Sigmoid colon (tissue), 7 donors: ENCODE measurements at places on chromosomes 12 and 14. TPM values are rescaled to one million over a fixed set of nuclear protein-coding genes. Genes with fewer than 3 reads are reported as not detected.

GRCh38 chr12:42617622-42618021, 28.1 kb upstream of the PRICKLE1 start:
- DNase-seq: no peak

GRCh38 chr14:100660882-100661635, 65.6 kb upstream of the DLK1 start:
- DNase-seq: peak; percentile 84

DNA sequence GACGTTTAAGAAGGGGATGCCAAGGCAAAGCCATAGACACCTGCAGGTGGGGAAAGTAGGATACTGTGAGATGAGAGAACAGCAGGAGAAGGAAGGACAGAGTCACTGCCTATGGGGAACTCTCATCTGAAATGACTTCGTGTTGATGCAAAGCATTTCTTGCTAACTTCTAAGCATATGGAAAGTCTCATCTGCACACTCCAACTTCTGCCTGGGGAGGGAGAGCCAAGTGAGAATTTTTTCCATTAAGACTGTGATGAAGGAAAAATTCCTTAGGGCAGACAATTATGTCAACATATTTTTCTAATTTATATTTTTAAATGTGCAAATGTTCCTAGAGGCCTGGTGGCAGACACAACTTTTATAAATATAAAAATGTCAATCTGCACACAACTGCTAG, 115.3 kb downstream of the IPO8 start:
- DNase-seq: no peak

DNA sequence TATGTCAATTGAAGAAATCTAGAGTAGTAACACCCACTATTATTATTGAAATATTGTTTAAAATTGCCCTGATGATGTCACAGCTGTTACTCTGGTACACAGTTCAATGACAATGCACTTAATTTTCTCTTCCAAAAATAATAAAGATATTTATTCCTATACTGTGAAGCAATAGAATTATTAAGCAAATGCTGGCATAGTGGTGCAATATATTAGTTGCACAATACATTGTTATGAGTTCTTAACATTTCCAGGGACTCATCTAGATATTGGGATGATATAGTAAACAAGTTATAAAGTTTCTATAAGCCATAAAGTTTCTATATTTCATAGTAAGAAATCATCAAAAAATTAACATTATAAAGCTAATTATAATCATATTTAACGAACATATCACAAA, 897.8 kb downstream of the LRFN5 start:
- DNase-seq: no peak

DNA sequence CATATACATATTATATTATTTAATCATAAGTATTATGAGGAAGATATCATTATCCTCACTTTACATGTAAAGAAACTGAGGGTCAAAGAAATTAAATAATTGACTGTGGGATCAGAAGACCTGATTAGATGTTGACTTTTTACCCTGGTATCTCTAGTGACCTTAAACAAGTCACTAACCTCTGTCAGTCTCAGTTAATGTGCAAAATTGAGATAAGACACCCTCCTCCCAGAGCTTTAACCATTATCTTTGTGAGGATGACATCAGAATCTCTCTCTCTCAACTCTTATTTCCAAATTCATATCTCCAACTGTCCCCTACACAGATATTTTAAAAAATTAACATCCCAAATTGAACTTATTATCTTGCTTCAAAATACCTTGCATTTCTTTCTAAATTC, 177.8 kb downstream of the KLHL28 start:
- no peak for DNase-seq

- DNase-seq: peak; percentile 64
Observed at GRCh38 chr12:122124370-122124769, 45.8 kb downstream of the MLXIP start.

- no peak for DNase-seq
Observed at GRCh38 chr14:53231171-53231570, 78.0 kb upstream of the DDHD1 start.

- DNase-seq: no peak
Observed at GRCh38 chr14:68461086-68461485, 331.8 kb downstream of the ZFP36L1 start.

GRCh38 chr12:2482938-2483660, 311.7 kb upstream of the FKBP4 start:
- DNase-seq: no peak

DNA sequence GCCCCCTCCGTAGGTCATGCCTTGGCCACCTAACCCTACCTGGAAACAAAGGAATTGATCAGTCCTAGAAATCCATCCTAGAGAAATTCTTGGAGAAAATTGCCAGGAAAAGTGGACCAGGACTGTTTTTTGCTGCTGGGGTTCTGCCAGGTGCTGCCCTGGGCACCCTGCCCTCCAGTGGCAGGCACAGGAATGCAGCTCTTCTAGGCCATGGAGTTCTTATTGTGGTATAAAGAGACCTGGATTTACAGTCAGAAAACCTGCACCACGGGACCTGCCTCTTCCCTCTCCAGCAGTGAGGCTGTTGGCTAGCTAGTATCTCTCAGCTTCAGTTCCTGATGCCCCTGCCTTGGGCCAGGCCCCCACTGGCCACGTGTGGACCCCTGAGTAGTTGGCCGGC, 59.7 kb downstream of the SLC24A4 start:
- DNase-seq: no peak

- DNase-seq: no peak
Observed at GRCh38 chr14:62006116-62006731, 244.0 kb downstream of the SNAPC1 start.

Gene DBX2
- 0.16 TPM for total RNA-seq

Gene LUM
- 103 TPM for total RNA-seq

Gene ENDOU
- total RNA-seq: 0.49 TPM

Gene WIF1
- not detected for total RNA-seq

Gene SERPINA9
- total RNA-seq: not detected

Gene PDZRN4
- total RNA-seq: 87.2 TPM

Gene POTEG
- not detected for total RNA-seq

Gene TIMELESS
- total RNA-seq: 2.0 TPM

Gene KRT3
- total RNA-seq: not detected
